ENCODE measurements at places on chromosomes 5 and 9.
A peak's percentile ranks its signal among the peaks of the same experiment; 100 is the strongest.

GRCh38 chr9:137807721-137808703 is 69.6 kb upstream of the CACNA1B start:
- DNase-seq: no peak

GRCh38 chr5:111746791-111747190 is 10.2 kb downstream of the NREP start:
- DNase-seq: no peak

DNA sequence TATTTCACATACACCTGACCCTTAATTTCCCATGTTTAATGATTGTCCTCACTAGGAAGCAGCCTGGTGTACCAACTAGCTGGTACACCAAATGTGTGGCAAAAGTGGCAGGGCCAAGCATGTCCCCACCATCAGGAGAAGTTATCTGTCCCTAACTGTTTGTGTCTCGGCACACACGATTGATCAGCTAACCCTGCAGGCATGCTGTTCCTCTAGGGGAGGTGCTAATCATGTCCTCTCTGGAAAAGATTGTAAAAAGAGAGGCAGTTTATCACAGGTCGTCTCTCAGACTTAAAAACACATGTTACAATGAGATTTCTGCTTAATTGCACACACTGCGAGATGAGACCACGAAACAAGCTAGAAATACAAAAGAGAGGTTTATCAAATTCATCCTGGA is 342.7 kb downstream of the DIRAS2 start:
- DNase-seq: no peak

GRCh38 chr9:134602547-134603362 is 38.8 kb upstream of the COL5A1 start:
- DNase-seq: no peak

DNA sequence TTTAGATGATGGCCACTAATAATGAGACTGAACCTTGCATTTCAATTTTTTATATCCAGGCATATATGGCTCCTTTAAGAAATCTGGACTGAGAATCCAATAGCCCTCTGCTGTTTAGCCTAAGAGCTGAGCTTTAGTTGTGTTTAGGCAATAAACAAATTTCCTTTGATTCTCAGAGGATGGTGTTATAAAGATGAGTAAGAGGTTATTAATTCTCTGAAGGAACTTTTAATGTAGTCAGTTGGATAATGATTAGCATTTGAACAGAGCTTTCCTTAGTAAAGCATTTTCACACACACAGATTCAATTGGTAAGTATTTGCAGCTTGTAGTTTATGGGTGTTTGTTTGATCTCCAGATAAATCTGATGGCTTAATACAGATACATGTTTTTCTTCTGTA is 149.6 kb downstream of the PRR16 start:
- no peak for DNase-seq

DNA sequence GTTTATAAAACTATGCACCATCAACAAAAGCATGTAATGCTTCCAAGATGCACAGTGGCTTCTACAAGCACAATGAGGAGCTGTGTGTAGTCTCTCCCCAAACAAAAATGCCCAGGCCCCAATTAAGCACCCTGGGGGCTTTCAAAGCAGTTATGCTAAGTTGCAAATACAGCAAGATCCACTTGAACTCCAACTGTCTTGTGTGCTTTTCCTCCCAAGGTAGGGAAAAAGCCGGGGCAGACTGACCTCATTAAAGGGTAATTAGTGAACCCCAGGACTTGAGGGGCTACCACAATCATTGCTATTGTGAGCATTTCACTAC is 13.1 kb downstream of the ZNF608 start:
- DNase-seq: no peak

DNA sequence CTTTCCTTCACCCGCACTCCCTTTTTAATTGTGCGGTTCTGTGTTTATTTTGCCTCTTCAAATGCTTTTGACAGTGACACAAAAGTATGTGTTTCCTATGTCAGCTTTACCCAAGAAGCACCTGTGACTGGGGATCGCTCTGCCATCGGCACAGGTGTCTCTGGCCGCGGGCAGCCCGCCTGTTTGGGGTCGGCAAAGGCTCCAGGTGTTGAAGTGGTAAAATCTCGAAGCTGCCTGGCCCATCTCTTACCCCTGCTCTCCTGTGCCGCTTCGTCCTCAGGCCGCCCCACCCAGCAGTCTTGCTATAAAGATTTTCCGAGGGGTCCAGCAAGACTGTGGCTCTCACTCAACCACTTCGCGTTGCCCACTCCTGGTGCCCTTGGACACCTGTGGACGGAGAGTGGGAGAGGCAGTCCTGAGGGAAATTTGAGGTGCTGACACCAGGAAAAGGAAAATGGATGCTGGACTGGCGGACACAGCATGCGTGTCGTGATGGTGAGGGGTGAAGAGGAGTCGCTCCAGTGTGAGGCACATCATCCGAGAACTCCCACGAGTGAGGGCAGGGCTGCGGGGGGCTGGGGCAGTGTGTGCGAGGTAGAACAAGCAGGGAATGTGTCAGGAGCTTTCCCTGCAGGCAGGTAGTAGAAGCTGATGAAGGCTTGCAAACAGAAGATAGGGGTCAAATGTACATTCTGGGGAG is 29.1 kb upstream of the CEP72 start:
- DNase-seq: no peak

- DNase-seq: no peak
These were observed 2.4 kb upstream of the PLEKHG4B start for GRCh38 chr5:89337-90286.

DNA sequence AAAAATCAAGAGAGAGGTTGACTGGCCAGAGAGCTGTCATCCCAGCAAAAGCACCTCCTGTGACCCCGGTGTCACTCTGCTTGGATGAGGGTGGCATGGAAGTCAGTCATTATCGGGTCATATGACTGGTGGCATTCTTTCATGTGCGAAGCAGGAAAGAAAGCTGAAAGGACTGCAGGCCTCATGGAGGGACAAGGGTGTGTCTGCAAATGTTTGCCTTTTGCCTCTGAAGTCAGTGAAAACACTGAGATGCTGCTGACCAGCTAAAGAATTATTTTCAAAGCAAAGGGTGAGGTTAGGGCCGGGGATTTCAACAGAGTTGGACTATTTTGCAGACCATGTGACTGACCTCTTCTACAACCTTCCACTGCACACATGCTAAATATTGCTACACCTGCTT is 298.3 kb downstream of the CSNK1G3 start:
- DNase-seq: no peak

- no peak for DNase-seq
These were observed 125.6 kb downstream of the TMEM161B start for GRCh38 chr5:88142886-88143692.

DNA sequence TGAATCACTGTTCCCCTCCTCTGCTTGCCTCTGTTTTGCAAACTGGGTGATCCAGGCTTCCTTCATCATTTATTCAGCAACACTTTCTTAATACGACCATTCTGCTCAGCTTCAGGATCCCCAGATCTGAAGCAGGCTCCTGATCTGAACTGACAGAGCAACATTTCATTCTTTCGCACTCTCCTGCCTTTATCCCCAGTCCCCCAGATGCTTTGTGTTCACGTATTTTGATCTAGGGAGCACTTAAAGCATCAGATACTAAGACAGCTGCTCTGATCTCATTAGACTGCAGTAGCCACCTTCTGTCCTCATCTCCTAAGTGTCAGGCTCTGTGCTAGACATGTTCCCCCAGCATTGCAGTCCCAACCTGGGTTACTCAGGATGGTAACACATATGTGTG is 158.0 kb downstream of the TRIO start:
- no peak for DNase-seq

GRCh38 chr5:102040326-102040725 is 255.8 kb downstream of the SLCO4C1 start:
- no peak for DNase-seq

DNA sequence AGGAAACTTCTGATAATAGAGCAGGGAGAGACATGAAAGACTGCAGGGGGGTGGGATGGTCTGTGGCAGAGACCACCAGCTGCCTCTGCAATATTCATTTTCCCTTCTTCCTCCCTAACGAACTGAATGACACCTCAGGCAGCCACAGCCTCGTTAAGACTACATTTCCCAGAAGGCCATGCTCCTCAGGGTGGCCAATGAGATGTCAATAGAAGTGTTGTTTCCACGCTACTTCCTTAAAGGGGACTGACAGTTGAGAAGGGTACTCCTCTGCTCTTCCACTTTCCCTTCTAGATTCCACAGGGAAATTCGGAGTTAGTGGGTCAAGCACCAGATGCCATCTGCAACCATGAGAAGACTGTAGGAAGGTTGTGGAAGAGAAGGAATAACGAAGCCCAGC is 52.0 kb upstream of the DAPK1 start:
- peak; percentile 56 for DNase-seq

GRCh38 chr5:138149530-138149929 is 10.3 kb upstream of the NME5 start:
- DNase-seq: no peak

DNA sequence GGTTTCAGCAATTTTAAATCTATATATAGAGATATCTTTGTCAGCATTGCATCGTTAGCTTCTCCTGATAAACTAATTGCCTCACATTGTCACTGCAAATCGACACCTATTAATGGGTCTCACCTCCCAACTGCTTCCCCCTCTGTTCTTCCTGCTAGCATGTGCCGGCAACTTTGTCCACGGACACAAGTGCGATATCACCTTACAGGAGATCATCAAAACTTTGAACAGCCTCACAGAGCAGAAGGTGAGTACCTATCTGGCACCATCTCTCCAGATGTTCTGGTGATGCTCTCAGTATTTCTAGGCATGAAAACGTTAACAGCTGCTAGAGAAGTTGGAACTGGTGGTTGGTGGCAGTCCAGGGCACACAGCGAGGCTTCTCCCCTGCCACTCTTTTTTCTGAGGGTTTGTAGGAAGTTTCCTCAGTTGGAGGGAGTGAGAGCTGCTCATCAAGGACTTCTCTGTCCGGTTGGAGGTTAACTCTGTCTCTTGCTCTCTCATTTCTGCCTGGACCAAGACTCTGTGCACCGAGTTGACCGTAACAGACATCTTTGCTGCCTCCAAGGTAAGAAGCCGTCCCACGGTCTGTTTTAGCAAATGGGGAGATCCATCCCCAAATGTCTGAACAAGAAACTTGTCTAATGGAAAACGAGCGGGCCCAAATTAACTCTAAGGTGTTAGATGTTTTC is at the start of gene IL4:
Gene IL4, plus strand, starts transcription at position 51 of the 692 bp plus-strand sequence. Its CDS starts 62 bp downstream, at position 113.
- no peak for DNase-seq

GRCh38 chr5:168798065-168799023 is 219.2 kb upstream of the PANK3 start:
- no peak for DNase-seq

DNA sequence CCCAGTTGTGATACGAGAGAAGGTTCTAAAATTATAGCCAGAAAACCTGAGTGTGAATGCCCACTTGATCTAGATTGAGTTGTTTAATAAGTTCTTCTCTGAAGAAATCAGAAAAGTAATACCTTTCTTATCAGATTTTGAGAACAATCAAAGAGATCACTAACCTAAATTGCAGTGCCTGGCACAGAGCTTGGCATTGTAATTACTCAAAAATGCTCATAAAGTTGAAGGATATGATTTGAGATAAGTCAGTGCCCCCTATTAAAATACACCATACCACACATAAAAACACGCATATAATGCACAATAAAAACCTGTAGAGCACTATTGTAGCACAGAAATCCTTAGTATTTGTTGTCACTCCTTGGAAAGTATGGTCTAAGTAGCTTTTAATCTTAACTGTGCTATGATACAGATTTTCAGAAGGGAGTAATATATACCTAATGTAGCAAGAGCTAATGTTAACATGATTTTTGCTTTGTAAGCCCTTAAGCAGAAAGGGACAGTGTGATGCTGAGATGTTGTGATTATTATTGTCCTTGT is 257.5 kb upstream of the CDH18 start:
- DNase-seq: no peak

- no peak for DNase-seq
These were observed 343.7 kb upstream of the KCNN2 start for GRCh38 chr5:114018186-114018585.

DNA sequence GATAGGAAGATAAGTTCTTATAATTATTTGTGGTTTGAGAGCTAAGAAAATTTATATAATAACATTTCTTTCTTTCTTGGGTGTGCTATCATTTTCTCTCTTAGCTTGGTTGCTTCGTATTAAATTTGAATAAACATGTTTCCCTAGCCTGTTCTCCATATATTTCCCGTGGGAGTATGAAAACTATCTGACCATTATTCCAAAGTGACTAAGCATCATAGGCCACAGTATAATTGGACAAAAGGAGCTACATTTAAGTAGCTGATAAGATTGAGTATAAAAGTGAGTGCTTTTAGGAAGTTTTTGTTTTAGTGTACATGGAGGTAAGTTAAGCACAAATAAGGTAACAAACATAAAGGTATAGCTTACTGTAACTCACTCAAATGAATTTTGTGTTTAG is 8.4 kb upstream of the OSMR start:
- DNase-seq: no peak

DNA sequence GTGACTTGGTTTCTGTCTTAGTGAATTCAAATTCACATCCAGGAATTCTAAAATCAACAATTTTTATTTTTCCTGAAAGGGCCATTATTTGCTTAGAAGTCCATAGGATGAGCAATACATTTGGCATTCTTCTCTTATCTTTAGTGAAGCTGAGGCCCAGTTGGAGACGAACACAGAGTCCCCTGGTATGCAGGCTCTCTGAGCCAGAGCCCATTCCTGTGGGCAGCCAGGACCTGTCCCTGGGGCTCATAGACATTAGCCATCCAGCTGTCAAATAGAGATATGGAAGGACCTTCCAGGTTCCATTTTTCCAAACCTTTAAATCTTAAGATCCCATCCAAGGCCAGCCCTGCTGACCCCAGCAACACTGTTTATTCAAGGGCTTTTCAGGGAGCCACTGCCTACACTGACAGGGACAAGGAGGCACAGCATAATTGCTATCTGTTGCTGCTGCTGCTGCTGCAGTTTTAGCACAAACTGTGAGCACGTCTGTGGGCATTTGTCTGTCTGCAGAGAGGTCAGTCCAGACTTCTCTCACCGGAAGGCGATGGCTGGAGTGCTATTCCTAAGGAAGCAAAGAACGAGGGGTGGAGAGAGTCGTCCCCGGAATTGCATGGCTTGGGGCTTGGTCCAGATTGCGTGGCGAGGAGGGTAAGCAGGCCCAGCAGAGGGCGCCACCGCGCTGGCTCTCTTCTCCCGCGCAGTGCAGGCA is 639.0 kb downstream of the CCDC171 start:
- DNase-seq: peak; percentile 26

- no peak for DNase-seq
These were observed 69.6 kb downstream of the SLC28A3 start for GRCh38 chr9:84270847-84271530.

DNA sequence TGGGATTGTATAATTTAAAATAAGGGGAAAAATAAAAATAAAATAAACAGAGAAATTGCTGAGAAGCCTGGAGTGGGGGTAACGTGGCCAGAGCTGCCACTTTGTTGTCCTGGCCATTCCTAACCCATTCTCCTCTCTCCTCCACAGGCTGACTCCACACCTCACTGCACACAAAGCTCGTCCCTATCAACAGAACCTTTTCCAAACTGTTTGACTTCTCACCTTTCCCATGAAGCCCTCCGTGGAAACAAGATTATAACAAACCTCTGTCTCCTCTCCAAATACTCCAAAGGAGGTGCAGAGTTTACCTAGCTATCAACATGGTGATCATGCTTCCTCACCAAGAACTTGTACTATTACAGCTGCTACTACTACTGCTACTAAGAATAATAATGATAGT is 151.1 kb downstream of the GLIS3 start:
- DNase-seq: no peak

GRCh38 chr5:96973532-96974401 is 37.9 kb downstream of the LNPEP start:
- DNase-seq: no peak

GRCh38 chr5:168172760-168173223 is 118.7 kb upstream of the WWC1 start:
- no peak for DNase-seq
